ENCODE measurements at places on chromosomes 1 and 21.

DNA sequence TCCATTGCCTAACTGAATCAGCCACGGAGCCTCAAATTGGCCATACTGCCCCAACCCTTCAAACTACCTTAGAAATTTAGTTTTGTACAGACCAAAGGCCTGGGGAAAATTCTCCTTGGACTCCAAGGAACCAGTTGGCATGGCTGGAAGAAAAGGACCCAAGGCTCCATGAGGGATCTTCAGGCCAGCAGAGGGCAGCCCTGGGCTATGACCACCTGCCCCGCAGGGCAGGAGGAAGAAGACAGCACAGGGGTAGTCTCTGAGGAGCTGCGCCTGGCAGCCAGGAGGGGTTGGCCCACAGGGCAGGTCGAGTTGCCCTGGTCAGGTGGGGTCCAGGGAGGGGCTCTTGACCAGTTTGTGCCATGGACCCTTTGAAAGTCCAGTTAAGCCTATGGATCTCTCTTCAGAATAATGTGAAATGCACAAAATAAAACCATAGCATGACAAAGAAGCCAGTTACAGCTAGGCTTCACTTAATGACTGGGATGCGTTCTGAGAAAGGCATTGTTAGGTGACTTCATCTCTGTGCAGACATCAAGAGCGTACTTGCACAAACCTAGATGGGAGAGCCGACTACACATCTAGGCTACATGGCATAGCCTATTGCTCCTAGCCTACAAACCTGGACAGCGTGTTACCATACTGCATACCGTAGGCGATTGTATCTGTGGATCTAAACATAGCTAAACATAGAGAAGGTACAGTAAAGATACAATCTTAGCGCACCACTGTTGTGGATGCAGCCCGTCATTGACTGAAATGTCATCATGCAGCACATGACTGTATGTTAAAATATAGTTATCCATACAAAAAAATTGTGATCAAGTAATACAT, 26.1 kb downstream of the CACNA1S start:
- DNase-seq, result peak; percentile 27

DNA sequence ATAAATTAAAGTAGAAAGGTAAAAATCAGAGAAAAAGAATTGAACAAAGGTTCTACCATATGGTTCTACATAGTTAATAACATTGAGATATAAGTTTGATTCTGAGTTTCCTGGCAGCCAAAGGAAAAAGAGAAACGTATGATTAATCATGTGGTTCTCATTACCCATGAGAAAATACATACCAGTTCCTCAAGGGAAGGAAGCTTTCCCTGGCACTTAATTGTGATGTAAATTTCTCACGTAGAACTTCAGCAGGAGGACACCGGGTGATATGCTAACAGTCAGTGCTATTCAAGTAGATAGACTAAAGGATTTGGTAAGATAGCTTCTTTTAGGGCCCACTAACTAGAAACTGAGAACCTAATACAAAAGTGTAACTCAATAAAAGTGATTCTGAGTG, 218.5 kb downstream of the NFIA start:
- DNase-seq, result no peak

- no peak for DNase-seq
These were observed 73.7 kb downstream of the SLC16A1 start for GRCh38 chr1:112882271-112882744.

DNA sequence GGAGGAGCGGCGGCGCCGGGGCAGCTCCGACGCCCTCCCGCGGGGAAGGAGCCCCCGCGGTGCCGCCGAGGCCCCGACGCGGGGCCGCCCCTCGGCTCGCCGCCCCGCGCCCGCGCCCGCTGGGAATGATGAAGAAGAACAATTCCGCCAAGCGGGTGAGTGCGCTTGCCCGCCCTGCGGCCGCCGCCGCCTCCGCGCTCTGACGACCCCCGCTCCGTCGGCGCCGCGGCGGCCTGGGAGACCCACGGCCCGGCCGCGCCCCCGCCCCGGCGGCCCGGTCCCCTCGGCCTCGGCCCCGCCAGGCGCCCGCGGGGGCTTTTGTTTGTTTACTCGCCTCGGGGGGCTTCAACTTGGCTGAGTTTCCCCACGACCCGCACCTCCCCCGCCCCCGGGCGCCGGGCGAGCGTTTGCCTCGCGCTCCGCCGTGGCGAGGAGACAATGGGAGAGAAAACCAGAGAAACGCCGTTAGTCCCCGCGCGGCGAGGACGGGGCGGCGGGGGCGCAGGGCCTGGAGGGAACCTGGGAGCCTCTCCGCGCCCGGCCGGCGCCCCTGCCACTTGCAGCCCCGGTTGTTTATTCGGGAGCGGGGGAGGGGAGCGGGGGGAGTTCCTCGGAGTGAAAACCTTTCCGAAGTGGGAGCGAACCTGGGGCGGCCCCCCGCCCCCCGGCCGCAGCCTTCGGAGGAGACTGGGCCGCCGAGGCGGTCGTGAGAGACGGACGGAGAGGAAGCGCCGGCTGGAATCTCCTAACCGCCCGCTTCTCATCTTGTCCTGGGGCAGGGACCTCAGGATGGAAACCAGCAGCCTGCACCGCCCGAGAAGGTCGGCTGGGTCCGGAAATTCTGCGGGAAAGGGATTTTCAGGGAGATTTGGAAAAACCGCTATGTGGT, 661 bp downstream of the PLEKHO1 start:
- peak; percentile 62 for DNase-seq
